PC-3 (cell line): ENCODE measurements at places on chromosomes 6 and 20.
A peak's percentile ranks its signal among the peaks of the same experiment; 100 is the strongest.

GRCh38 chr6:161091972-161092701, 100.6 kb downstream of the MAP3K4 start:
- DNase-seq, result peak; percentile 36

DNA sequence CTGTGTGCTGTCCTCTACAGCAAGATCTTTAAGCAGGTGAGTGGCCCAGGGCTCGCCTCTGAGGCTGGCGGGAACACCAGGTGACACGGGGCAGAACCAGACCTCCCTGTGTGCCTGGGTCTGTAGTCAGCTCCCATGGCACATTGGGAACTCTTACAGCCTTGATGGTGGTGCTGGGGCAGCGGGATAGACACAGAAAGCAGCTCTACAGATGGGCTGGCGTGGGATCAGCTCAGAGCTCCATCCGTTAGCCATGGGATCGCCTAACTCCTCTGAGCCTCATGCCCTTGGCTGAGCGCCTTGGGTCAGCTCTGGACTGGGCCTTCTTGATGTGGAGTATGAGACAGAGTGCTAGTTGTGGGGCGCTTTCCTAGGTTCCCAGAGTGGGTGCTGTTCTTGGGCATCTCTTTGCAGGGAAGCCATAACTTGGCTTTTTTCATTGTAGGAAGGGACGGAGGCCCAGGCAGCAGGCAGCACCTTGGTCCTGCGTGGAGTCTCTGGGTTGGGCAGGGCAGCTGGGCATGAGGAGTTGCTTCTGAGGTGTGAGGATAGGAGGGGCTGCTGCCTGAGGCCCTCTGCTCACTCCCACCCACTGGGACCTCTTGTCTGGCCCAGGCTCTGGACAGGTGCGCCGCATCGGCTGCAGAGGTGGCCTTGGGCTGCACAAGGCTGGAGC, 51.3 kb downstream of the EFCAB8 start:
- no peak for DNase-seq

DNA sequence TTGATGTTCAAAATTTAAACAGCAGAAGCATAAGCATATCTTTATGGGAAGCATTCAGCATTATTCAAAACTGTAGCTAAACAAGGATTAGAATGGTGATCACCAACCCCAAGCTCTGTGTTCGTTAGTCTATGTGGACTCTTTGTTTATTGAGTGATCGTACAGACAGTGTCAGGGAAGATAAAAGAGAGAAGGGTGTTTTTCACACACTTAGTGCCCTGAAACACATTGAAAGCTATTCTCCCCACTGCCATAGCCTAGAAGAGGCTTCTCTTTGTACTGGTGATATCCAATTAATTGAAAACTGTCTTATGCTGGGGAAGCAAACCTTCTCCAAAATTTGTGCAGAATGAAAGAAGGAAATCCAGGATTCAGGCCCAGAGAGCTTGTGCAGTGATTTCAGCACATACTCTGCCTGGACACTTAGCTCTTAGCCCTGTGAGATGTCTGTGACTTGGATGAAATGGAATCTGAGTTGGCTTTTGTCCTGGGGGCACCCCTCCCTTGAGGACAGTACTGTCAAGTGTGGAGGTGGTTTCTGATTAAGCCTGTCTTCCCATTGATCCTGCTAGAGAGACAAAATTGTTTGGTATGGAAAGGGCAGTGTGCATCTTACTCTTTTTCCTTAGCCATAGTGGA, 125.7 kb upstream of the MTHFD1L start:
- no peak for DNase-seq

DNA sequence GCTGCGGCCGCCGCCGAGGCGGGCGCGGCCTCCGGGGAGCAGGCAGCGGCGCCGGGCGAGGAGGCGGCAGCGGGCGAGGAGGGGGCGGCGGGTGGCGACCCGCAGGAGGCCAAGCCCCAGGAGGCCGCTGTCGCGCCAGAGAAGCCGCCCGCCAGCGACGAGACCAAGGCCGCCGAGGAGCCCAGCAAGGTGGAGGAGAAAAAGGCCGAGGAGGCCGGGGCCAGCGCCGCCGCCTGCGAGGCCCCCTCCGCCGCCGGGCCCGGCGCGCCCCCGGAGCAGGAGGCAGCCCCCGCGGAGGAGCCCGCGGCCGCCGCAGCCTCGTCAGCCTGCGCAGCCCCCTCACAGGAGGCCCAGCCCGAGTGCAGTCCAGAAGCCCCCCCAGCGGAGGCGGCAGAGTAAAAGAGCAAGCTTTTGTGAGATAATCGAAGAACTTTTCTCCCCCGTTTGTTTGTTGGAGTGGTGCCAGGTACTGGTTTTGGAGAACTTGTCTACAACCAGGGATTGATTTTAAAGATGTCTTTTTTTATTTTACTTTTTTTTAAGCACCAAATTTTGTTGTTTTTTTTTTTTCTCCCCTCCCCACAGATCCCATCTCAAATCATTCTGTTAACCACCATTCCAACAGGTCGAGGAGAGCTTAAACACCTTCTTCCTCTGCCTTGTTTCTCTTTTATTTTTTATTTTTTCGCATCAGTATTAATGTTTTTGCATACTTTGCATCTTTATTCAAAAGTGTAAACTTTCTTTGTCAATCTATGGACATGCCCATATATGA, 3.2 kb downstream of the MARCKS start:
- DNase-seq, result peak; percentile 22

DNA sequence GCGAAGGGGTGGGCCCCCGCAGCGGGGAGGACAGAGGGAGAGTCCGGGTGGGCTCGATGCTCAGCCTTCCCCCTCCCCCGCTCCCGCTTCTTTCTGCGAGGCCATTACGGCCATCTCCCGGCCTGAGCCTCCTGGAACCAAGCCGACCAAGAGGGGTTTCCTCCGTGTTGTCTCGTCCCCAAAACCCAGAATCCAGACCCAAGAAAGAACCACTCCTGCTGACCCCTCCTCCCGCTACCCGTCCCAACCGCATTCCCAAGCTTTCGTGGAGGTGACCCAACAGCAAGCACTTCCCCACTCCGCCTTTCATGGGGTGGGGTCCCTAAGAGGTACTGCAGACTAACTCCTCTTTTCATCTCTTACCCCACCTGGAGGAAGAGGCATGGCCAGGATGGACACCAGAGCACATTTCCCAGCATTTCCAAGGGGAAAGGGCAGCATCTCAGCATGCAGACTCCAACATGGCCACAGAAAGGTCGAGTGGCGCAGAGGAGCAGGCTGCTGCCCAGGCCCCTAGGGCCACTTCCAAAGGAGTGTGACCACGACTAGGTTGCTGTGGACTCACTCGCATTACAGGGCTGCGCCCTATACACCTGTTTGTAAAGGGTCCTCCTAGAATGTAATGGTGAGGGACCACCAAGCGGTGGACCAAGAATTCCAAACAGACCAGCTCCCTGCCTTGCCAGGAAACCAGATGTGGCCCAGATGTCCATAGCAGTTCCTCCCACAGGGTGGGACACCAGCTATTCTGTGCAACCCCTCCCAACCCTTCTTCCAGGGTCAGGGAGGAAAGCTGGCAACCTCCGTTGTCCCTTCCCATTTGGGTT, 53.4 kb downstream of the MRPL14 start:
- no peak for DNase-seq

DNA sequence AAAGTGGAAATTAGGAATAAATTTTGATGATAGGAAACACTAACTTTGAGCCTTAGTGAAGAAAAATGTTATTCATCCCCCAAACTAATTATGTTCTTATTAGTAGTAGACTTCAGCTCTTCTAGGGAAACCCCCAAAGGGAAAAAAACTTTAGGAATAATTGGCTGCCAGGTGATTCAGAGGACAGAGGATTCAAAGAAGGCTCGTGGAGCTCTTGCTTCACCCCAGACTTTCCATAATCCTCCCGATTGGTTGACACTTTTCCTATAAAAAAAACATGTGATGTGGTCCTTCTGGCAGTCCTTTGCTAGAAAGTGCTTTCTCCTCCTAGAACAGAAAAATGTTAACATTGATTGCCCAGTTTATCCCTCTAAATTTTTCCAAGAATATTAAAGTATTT, 5.6 kb upstream of the CCDC170 start:
- DNase-seq, result no peak

GRCh38 chr6:60681806-60682205, 1604.2 kb downstream of the KHDRBS2 start:
- no peak for DNase-seq

DNA sequence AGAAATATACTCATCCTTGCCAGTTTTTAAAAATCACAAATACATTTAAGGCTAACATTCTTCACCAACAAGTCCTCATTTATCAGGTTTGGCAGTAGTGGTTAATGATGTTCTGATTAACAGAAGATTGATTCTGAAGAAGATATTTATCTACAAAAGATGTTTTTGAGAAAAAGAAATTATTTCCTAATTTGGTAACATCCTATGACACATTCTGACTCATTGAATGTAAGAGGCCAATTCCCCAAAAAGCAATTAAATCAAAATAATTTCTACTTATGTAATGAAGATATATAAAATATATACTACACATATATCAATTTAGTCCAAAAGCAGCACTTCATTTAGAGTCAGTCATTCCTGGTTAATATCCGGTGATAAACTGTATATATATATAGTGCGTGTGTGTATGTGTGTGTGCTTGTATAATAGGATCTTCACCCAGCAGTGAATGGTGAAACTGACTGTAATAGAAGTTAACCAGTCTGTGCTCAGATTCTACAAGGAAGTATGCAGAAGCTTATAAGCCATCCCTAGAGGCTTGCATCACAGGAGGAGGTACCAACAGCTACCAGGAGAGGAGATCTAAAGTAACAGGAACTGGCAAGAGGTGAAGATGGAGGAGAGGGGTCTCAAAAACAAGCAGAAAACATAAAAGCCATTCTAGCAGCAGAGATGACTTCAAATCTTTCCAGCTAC, 82.9 kb upstream of the MARCKS start:
- no peak for DNase-seq

DNA sequence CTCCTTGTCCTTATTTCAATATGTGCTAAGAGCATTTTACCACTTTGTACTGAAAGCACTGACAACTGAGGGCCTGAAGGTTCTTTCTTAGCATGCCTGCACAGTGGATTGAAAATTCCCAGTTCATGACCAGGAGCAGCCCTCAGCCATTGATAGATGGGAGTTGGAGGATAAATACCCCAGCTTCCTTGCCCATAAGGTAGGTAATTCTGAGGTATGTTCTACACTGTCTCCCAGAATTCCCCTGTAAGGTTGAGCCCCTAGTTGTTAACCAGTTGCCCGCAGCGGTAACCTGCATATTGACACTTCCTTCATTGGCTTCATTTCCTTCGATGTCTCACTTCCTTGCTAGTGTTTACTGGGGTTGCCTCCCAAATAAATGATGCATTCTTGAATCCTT, 162.0 kb downstream of the CDC5L start:
- peak; percentile 35 for DNase-seq

- DNase-seq, result no peak
Measured at GRCh38 chr6:47277702-47278101, 32.0 kb downstream of the TNFRSF21 start.

GRCh38 chr6:170101281-170102035, 189.4 kb downstream of the DLL1 start:
- DNase-seq, result no peak

- no peak for DNase-seq
Measured at GRCh38 chr20:60108397-60108796, 150.2 kb downstream of the CDH26 start.

GRCh38 chr6:153525998-153526397, 394.9 kb upstream of the RGS17 start:
- DNase-seq, result peak; percentile 6

GRCh38 chr6:3729603-3730344, 21.7 kb downstream of the PXDC1 start:
- no peak for DNase-seq

GRCh38 chr20:16209357-16209756, 363.9 kb downstream of the KIF16B start:
- no peak for DNase-seq

GRCh38 chr20:31710423-31711108, 12.1 kb downstream of the BCL2L1 start:
- DNase-seq, result peak; percentile 47

DNA sequence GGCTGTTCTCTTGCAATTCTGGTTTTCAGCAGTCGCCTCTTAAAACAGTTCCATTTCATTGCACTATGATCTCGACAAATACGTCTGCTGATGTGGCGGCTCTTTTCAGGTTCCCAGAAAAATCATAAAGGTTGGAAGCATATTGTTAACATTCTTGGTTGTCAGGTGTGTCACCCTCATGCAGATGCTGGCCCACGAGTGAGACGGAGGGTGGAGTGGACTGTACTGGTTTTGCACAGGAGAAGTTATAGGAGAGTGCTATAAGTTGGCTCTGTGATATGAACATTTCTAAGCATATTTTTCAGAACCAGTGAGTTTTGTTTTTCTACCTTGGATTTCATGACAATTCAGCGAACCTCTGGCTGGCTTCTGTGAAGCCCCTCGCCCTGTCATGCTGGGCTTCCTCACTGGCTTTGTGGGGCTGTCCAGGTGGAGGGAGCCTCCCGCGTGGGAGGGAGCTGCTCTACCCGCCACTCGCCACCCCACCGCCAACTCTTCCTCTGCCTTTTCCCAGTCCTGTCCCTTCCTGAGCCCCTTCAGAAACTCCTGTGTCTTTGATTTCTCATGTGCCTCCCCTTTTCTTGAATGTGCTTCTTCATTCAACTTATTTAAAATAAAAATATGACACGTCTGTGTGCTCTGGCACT, 10.6 kb downstream of the IRF4 start:
- DNase-seq, result no peak

GRCh38 chr20:50916257-50916656, 15.0 kb downstream of the ADNP start:
- DNase-seq, result peak; percentile 20
